Suppressor macrophage (primary cell): ENCODE measurements at places on chromosomes 12 and 14.

DNA sequence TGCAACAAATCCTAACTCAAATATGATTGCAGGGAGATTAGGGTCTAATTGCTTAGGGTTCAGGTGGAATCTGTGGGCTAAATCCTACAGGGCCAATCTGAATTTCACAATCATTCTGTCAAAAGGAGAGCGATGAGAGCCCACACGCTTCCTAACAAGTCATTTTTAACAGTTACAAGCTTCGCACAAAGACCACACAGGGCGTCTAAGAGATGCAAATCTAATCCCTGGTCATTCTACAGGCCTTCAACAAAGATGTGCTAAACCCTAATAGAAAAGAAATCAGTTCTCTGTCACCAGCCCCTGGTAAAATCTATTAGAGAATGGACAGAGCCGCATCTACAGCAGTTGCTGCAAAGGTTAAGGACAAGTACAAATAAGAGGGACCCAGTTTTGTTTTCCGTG lies 15.3 kb downstream of the NKX2-1 start:
- no peak for DNase-seq

DNA sequence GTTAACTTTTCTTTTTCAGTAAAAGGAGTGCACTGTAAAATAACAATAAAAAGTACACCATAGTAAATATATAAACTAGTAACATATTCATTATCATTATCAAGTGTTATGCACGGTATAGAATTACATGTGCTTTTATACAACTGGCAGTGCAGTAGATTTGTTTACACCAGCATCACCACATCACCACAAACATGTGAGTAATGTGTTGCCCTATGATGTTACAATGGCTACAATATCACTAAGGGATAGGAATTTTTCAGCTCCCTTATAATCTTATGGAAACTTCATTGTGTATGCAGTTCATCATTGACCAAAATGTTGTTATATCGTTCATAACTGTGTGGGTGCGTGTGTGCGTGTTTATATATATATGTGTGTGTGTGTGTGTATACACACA lies 23.5 kb upstream of the NEDD1 start:
- DNase-seq: no peak

GRCh38 chr14:93963692-93964091 lies 12.7 kb downstream of the ASB2 start:
- DNase-seq: no peak

DNA sequence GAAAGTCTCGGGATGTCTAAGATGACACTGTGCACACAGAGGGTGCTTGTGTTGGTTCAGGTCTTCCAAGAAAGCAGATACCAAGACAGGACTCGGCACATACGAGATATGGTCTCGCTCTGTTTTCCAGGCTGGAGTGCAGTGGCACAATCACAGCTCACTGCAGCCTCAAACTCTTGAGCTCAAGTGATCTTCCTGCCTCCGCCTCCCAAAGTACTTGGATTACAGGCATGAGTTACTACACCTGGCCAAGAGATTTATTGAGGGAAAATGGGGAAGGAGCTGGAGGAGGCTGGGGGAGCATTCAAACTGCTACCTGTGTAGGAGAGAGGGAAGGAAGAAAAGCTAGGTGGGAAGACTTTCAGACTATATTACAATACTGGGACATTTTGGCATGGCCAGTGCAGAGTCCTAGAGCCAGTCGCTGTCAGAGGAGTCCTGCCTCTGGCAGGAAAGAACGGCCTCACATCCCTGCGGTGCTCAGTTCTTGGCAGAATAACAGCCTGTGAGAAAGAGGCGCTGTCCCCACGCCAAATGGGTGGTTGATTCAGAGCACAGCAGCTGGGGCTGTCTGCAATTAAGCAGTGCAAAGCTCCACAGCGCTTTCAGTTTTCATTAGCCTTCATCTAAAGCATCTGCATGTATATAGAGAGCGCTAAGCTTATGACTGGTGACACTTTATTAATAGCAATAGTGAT lies 18.3 kb downstream of the SLC17A8 start:
- no peak for DNase-seq

DNA sequence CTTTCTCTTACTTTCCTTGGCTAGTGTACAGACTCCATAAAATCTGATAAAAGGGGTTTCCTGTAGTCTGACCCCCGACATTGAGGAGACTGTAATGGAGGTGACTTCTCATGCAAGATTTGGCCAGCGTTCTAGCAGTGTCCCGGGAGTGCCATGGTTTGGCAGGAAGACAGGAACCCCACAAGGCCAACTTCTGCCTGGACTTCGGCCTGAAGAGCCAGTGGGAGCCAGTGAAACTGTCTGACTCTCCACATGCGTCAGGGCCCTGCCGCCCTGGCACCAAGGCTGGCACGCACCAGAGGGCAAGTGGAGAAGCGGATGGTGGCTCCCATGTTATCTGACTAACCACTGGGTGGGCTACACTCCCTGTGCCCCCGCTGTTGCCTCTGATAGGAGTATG lies 70.5 kb downstream of the TMEM260 start:
- DNase-seq: no peak

GRCh38 chr12:90064852-90065801 lies 356.5 kb upstream of the ATP2B1 start:
- no peak for DNase-seq

GRCh38 chr14:103434868-103435442 lies 49.7 kb downstream of the MARK3 start:
- no peak for DNase-seq

DNA sequence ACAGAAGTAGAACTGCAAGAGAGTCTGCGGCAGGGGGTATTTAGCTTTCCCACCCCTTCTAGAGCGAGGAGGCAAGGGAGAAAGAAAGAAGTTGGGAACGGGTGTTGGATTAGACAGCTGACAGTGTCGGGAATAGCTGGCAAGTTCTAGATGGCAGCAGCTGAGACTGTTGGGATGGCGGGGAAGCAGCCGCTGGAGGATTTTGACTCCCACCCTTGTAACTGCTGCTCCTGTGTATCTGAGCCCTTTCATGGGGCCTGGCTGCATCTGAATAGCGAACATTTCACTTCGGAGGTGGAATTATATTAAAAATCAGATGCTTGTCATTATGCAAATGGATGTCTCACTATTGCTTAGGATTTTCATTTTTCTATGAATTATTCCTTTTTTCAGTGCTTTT lies 104.6 kb downstream of the AACS start:
- no peak for DNase-seq

GRCh38 chr12:27524839-27525753 lies 1.1 kb downstream of the PPFIBP1 start:
- peak; percentile 47 for DNase-seq

- no peak for DNase-seq
Observed at GRCh38 chr12:47366157-47366556, 286.4 kb upstream of the AMIGO2 start.

GRCh38 chr12:93825931-93826555 lies 148.9 kb downstream of the CRADD start:
- no peak for DNase-seq

DNA sequence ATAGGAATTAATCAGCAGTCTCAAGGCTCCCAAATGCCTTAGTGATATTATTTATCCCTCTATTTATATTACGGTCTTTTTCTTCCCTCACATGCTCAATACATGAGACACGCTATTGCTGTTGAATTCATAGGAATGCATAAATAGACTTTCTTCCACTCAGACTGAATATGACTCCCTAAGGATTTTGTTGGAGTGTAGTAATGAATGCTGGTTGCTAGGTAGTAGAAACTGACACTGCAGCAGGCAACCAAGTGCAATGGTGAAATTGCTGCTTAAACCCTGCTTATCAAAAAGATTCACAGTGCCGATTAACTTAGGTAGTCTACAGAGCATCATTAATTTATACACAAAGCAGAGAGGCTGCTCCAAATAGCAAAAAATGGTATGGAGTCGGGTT lies 168.2 kb downstream of the KCNC2 start:
- DNase-seq: no peak

- peak; percentile 64 for DNase-seq
Observed at GRCh38 chr12:21656905-21657325, 727 bp downstream of the LDHB start.

DNA sequence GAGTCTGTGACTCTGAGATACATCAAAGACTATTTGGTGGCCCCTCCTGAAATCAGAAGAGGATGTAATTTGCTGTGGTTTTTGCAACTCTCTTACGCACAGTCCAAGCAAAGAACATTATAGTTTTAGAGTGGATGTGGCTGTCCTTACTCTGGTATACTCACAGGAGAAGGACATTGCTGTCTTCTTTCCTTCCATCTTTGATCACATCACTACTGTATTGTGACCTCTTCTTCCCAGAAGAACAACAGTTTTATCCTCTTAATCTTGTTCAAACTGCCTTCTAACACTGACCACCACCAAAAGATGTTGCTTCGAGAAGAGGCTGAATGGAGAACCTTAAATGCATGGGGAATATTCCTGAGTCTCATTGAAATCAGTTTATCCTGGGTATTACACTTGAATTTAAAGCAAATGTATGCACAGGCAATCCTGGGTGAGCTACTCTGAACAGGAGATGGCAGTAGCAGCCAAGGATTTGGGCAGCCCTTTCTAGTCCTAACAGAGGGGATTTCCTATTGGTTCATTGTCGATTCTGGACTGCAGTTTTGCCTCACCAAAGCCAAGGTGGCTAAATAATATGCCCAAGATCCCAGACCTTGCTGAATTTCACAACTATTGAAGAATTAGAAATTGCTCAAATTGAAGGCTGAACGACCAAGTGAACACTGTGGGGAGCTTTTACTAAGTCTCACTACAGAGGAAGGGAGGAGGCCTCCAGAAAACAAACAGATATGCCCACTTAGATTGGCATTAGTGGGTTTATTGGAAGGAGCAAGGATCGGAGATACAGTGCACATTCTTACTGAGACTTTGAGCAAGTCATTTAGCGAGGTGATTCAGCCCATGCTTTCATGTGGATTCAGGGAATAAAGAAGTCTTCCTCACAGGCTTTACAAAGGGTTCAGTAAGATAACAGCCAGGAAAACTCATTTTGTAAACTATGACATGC lies 282.8 kb downstream of the PAWR start:
- DNase-seq: peak; percentile 4

DNA sequence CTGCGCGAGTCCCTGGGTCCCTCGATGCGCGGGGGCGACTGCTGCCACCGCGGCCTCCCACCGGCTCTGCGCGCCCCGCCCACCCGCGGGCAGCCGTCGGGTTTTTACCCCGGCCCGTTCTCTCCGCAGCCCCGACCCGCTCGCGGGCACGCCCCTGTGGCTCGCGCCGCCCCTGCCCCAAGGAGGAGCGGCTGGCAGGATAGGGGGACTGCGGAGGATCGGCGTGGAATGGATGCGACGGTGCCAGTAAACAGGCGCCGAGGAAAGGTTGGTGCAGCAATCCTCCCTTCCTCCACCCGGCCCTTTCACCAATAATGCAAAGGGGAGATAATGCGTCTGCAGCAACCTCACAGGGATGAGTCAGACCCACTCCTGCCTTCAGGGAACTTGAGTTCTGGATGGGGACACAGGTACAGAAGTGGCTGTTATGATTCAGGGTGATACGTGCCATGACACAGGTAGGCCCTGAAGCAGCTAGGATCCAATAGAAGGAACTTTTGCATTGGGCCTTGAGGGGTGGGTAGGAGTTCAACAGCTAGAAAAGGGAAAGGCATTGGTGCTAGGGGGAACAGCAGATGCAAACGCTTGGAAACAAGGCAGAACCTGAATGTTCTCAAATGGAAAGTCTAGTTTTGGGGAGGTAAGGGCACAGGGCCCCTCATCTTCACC lies 554 bp upstream of the DEGS2 start:
- no peak for DNase-seq

GRCh38 chr14:101177301-101177971 lies 273.9 kb upstream of the RTL1 start:
- DNase-seq: no peak

DNA sequence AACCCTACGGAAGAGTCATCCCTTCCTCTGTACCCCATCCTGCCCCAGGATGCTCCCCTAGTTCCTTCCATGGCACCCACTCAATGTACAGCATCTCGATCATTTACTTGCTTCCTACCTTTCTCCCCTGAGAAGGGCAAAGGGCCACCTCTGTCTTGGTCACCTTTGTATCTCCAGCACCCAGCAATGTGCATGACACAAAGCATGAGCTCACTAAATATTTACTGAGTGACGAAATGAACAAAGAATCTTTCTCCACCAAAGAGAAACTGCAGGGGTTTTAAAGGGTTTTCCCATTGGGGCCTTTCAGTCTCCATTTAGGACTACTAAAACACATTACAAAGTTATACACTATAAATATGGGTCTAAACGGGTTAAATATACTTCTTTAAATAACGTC lies 30.6 kb downstream of the ATG14 start:
- DNase-seq: no peak

GRCh38 chr12:46825591-46826414 lies at the start of gene SLC38A4:
TSS of gene SLC38A4 (minus strand) at chr12:46825997. CDS start at chr12:46793071, 32,926 bp downstream.
- DNase-seq: no peak

DNA sequence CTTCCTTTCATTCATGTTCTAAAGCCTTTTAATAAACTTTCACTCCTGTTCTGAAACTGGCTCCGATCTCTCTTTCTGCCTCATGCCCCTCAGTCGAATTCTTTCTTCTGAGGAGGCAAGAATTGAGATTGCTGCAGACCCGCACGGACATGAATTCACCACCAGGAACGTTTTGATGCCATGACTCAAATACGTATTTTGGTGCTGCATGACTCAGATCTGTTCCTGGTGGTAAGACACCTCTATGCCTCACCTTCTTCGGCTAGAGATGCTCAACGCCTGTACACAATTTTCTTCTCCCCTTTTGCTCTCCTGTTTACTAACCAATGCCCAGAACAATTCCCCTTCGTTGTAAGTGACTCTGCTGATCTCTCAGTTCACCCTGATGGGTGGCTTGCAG lies 52.0 kb upstream of the RIMBP2 start:
- DNase-seq: no peak

- DNase-seq: no peak
Observed at GRCh38 chr14:90556666-90557450, 160.0 kb downstream of the CALM1 start.

GRCh38 chr14:58882577-58883018 lies 244.8 kb downstream of the DACT1 start:
- DNase-seq: no peak

DNA sequence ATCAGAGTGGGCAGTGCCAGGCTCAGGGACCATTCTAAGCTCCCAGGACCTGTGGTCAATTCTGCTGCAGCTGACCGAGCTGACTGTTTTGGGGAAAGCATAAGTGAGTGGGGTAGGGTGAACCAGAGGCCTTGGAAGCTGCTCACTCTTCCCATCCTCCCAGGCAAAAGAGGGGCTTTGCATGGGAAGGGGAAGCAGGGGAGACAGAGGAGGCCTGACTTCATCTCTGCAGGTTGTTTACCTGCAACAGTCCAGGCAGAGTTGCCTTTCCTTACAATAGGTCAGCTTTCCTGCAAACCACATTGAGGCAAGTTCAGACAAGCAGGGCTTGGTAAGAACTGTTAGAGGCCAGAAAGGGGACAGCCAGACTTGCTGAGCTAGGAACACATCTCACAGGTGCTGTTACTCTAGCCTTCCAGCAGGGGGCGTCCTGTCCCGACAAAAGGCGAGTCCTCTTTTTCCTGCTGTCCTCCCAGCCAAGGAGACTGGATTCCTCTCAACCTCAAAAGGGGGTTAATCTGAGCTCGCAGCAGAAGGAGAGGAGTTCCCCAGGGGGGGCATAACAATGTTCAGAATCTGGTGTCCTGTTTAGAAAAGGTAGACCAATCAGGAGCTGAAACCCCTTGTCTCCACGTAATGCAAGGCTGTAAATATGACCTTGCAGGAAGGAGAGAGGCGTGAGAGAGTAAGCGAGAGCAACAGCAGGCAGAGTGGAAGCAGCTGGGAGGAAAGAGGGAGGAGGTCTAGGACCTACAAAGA lies 4.3 kb upstream of the DHRS2 start:
- DNase-seq: peak; percentile 77
